ENCODE measurements at places on chromosomes 5 and 9. TPM values are rescaled to one million over a fixed set of nuclear protein-coding genes. Genes with fewer than 3 reads are reported as not detected.

Gene PCDHGB7
- total RNA-seq, result 8.1 TPM

Gene CATSPER3
- total RNA-seq, result 0.61 TPM

GRCh38 chr5:126615286-126615685 is 14.5 kb downstream of the PHAX start:
- DNase-seq, result no peak

GRCh38 chr9:79287708-79288290 is 284.0 kb upstream of the TLE4 start:
- no peak for DNase-seq

Gene SDHA
- total RNA-seq, result 112 TPM

Gene SPATA31C1
- not detected for total RNA-seq

GRCh38 chr5:36875051-36875789 is 1.3 kb upstream of the NIPBL start:
- DNase-seq, result no peak

- DNase-seq, result no peak
Observed at GRCh38 chr5:128693764-128694163, 155.7 kb upstream of the FBN2 start.

GRCh38 chr9:16371306-16371705 is 499.2 kb downstream of the BNC2 start:
- no peak for DNase-seq

Gene KCTD16
- 0.32 TPM for total RNA-seq

GRCh38 chr9:98994172-98995058 is 50.7 kb downstream of the COL15A1 start:
- DNase-seq, result no peak

Gene WDR38
- not detected for total RNA-seq

DNA sequence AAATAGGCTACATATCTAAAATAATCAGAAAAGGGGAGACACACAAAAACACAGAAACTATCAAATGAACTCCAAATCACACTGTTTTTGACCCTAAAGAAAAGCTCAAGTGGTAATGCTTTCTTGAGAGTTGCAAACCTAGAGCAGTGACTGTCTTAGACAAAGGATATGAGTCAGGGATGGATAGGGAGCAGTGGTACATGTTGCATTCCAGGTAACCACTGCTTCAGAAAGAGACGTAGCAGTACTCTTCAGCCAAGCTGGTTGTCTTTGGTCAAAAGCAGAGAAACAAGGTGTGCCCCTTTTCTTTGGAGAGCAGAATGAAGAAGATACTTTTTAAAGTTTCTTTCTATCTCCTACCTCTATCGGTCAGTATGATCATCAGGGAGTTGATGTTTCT is 1003.6 kb downstream of the CDH9 start:
- DNase-seq, result no peak

All from mesenteric fat pad (tissue), 1 donor.